ENCODE measurements at places on chromosomes 16 and 17.

DNA sequence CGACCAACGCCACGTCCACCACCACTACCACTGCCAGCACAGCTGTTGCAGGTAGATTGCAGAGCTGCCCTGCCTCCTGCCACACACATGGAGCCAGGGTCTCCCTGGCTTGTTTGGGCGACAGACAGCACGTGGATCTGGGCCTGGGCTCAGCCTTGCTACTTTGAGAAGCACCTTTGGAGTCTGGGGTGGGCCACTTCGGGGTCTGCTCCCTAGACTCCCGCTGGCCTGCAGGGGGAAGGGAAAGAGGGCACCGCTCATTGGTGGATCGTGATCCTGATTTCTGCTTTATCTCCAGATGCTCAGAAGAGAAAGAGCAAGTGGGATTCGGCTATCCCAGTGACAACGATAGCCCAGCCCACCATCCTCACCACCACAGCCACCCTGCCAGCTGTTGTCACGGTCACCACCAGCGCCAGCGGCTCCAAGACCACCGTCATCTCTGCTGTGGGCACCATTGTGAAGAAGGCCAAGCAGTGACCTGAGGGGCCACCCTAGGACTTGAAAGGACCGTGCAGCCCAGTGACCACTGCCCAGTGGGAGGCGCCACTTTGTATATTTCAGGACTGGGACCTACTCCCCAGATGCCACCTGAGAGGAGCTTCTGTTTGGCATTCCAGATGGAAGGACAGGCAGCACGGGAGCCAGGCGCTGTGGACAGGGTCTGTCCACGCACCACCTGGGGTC is 15.1 kb upstream of the ITGB4 start:
- DNase-seq: no peak

DNA sequence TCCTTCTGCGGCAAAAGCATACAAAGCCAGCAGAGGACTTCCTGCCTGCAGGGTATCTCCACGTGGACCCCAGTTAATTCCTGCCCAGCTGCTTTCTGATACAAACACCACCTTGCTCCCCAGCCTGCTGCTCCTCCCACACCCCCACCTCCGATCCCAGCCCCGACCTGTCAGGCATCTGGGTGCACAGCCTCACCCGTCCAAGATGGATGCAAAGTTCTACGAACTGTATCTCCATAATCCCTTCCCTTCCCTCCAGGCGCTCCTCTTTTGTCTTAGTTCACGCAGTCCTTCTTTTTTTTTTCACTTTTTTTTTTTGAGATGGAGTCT is 15.6 kb upstream of the FOXJ1 start:
- DNase-seq: no peak

GRCh38 chr17:2707721-2708584 is 3.6 kb downstream of the CLUH start:
- peak; percentile 84 for DNase-seq

DNA sequence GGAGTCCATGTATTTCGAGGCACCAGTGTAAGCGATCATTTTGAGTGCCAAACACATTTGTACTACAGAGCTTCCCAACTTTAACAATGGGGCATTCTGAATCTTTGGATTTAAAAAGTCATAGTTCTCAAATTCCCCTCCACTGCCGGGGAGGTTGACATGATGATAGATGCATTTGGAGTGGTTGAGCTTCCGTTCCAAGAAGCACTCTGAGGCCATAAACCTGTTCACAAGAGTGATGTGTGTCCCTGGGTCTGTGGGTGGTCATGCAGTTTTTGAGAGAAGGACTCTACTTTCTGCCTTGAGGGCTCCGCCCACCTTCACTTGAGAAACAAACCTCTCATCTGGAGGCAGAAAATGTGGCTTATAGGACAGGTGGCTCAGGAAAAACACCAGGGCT is 43.7 kb downstream of the IRX5 start:
- DNase-seq: no peak

DNA sequence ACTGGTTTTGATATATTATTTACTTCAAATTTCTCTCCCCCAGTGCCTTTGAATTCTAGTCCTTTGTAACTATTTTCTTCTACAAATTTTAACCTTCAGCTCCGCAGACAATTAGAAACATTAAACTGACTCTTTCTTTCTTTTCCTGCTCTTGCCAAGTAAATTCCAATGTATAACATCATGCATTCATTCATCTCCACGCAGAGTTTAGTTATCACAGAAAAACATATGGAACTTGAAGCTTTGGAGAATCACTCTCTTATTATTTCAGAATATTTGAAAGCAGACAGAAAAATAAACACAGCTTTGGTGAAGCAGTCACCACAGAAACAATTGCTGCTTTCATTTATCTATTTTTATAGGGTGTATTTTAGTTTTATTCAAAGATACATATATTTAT is 778.7 kb upstream of the CDH8 start:
- no peak for DNase-seq

- no peak for DNase-seq
These were observed 1.9 kb upstream of the FGF11 start for GRCh38 chr17:7437369-7437863.

DNA sequence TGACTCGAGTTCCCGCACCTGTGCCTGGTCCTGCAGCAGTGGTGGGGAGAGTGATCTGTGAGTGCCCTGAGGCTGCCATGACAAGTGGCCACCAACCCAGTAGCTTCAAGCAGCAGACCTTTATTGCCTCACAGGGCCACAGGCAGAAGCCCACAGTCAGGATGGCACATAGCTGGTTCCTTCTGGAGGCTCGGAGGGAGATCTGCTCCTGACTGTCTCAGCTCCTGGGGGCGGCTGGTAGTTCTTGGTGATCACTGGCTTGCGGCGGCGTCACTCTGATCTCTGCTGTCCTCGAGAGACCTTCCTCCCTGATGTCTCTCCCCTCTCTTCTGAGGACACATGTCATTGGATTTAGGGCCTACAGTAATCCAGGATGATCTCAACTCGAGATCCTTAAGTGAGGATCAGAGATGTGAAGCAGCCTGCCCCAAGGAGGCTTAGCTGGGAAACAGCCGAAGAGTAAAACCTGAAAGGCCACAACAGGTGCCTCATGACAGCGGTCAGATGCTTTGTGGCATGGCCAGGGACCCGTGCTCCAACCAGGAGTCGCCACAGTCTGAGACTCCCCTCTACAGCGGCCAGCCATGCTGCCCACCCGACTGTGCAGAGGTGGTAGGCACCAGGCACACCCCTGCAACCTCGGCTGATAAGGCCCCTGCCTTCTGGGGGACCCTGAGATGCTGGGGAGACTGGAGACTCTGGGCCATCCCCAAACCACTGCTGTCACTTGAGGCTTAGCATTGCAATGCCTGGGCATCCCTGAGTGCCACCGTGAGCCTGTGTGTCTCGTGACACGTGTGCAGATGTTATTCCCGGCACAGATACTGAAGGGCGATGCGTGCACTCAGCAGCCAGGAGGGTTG is 30.0 kb upstream of the SLC38A10 start:
- DNase-seq: no peak

- DNase-seq: no peak
These were observed 239.0 kb downstream of the SOX9 start for GRCh38 chr17:72359811-72360210.

GRCh38 chr16:49503256-49504022 is 129.8 kb downstream of the C16orf78 start:
- DNase-seq: no peak

- no peak for DNase-seq
These were observed 6.0 kb upstream of the CDC6 start for GRCh38 chr17:40281663-40282062.

DNA sequence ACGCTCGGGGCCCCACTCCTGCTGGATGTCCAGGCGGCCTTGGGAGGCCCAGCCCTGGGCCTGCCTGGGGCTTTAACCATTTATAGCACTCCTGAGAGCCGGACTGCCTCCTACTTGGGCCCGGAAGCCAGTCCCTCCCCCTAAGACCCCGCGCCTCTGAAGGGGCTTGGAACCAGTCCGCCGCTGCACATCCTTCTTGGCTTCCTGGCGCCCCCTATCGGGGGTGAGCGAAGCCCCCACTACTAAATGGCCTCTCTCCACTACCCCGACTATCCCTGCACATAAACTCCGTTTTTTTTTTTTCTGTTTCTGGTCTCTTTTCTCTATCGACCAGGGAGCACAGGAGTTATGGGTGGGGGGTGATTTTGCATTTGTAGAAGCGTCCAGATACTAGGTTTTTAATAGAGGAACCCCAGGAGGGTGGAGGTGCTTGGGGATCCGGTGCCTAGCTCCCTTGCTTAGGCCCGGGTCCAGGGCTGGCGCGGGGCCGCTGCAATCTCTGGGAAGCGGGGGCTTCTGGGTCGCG is 633 bp upstream of the NOL3 start:
- DNase-seq: no peak

DNA sequence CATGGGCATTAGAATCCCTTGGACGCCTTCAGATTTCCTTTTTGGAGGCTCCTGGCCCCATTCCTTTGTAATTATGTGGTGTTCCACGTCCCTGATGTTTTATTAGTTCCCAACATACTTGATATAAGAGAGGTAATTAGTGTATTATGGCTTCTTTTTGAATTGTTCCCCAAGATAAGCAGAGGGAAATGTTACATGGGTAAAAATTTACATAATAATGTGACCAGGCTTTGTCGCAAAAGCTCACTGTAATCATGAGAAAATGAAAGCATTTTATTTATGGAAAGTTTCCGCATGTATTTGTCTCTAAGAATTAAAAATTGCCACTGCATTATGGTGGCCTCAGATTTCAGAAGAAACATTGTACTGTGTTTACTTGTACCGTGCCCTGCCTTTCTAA is 177.8 kb downstream of the PRKCA start:
- no peak for DNase-seq

DNA sequence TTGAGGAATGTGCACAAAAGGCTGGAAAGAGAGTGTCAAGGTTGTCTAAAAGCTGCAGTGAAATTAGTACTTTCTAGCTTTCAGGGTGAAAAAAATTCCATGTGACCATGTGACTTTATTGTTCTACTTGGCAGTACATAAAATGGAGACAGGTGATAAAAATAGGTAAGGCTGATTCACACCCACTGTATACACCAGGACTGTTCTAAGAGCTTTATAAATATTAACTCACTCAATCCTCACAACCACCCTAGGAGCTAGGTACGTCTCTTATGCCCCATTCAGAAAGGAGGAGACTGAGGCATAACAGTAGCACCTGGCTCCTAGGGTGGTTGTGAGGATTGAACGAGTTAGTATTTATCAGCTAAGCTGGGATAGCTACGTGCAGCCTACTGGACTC is 28.2 kb upstream of the DNAH17 start:
- DNase-seq: no peak

GRCh38 chr17:18361837-18362697 is 1.3 kb downstream of the SHMT1 start:
- no peak for DNase-seq

DNA sequence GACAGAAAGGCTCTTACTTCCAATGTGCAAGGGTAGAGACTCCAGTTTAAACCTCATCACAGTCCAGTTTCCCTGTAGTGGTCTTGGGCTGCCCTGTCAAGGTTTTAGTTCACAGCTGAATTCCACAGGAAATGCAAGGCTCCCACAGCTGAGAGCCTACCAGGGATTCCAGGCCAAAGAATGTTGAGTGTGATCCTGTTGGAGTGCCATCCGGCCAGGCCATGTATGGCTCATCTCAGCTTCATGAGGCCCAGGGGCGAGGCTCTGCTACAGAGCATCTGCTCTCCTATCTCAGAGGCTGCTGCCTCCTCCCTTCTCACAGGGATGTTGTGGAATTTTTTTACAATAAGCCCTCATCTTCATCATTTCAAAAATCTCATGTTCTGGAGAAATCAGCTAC is 239.8 kb upstream of the CCL2 start:
- no peak for DNase-seq

- DNase-seq: no peak
These were observed 4.3 kb upstream of the NTN1 start for GRCh38 chr17:9016941-9017552.

DNA sequence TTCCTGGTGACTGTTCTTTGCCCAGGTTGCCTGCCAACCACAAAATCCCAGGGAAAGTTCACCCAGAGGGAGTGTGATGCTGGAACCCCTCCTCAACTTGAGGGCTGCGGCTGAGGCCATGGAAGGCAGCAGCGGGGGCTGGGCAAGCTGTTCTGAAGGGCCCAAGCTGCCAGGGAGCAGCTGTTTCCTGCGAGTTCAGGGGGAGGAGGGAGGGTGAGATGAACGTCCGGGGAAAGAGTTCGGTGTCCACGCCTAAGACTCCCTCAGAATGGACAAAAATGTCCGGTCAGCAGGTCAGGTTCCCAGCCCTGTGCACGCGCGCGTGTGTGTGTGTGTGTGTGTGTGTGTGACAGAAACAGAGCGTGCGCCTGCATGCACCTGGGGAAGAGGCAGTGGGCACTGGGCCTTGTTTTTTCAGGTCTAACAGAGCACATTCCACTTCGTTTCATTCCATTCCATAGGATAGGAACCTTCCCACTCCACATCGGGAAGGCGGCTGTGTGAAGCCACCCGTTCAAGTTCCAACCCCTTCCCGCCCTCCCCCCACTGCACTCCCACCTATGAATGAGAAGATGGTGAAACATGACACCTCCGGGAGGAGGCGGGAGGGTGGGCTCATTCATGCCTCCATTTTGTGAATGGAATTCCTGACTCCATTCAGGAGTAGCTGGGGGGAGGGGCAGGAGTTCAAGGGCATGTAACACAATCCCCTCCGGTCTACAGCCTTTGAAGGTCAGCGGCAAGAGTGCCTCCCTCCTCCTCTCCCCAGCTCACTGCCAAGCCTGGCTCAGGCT is 15.7 kb downstream of the ETV4 start:
- peak; percentile 80 for DNase-seq

Measured in aorta (tissue), 5 donors.